Esophagus muscularis mucosa (tissue), 4 donors: ENCODE measurements at places on chromosomes 6 and 20.
A peak's percentile ranks its signal among the peaks of the same experiment; 100 is the strongest.

DNA sequence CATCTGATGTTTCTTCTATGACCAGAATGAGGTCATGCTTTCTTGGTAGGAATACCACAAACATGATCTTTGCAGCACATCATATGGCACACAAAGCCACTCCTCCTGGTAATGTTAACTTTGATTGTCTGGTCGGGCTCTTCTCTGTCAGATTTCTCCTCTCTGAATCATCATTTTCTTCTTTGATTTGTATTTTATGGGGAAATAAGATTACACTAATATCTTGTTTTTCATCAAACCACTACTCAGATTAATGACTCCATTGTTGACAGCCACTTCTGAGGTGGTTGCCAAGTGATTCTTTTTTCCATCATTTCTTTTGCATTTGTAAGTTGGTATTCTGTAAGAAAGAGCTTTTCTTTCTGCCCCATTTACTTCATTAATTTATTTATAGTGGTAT lies 29.5 kb downstream of the TRMT11 start:
- no peak for DNase-seq

- peak; percentile 39 for DNase-seq
These were observed 35.7 kb upstream of the GABRR1 start for GRCh38 chr6:89252907-89253306.

DNA sequence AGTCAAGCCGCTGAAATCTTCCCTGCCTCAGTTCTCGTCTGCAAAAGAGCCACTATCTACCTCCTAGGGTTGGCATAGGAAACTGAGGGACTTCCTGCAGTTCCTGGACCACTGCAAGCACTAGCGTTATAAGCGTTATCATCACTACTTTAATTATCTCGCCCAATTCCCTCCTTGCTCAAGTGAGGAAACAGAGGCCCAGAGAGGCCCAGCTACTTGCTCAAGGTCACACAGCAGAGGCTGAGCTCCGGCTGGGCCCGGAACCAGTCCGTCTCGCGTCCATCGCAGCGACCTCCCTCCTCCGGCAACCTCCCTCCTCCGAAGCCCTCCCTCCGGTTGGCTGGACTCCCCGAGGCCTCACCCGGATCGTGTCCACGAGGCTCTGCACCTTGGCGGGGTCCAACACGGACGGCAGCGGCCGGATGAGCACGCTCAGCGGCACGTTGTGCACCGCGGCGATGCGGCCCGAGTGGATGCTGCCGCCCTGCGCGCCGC lies 338 bp downstream of the SRXN1 start:
- no peak for DNase-seq

DNA sequence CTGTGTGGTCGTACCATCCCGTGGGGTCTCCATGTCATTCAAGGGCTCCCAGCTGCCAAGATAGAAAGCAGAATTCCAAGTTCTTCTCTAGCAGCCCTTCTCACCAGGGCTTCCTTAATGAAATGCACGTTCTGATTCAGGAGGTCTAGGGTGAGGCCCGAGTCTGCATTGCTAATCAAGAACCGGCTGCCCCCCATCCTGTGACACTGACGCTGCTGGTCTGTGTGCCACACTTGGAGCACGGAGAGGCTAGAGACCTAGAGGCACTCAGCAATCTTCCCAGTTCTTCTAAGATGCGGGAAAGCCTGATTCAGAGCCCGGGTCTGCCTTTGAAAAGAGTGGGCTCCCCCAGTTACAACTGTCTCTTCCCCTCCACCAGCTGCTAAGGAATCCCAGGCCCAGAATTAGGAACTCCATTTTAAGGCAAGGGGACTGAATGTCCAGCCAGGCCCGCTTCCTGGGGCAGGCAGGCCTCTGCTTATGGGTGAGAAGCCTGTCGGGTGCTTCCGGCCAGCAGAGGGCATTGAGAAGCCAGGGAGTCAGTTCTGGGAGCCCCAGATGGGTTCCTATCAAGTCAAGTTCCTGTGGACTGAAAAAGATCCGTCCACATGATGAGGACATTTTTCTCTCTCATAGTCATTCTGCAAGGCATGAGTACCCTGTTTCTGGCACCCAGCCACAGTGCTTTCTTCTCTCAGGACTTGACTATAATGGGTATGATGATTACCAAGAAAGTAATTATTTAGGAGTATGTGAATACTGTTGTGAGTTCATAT lies 69.8 kb upstream of the RIN2 start:
- DNase-seq = peak; percentile 93

GRCh38 chr6:14316651-14317386 lies 199.2 kb downstream of the CD83 start:
- DNase-seq = no peak

DNA sequence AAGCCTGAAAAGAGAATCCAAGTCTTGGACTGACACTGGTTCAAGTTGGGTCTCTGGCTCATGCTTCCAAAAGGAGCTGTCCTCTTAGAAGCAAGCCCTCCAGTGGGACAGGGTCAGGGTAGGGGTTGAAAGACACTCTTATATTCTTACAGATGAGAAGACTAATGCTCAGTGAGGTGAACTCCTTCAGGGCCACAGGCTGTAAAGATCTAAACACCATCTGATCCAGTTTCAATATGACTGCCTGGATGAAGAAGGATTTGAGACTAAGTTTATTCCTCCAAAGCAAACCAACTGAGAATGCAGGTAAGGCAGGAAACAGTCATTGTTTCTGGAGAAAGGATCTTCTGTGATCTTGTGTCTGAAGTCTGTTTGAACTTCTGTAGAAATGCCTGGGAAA lies 99.0 kb upstream of the TAB2 start:
- no peak for DNase-seq

- DNase-seq = no peak
These were observed 220.9 kb downstream of the HACE1 start for GRCh38 chr6:104638841-104639290.

DNA sequence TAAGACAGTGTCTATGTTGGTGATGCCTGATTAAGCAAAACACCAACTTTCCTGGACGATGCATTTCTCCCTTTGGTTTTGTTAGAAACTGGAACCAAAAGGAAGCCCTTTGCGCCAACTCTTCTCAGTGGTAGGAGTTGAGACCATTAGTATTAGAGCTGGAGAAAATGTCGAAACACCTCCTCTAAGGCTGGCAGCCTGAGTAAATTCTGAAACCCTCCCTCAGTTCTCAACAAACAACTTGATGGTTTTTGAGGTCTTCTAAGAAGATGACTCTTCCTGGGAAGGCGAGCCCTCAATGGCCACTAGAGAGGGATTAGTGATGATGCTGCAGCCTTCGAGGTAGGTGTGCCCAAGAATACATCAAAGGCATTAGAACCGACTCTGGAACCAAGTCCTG lies 78.4 kb upstream of the CCN6 start:
- peak; percentile 53 for DNase-seq

GRCh38 chr6:128500749-128501600 lies 19.4 kb downstream of the PTPRK start:
- DNase-seq = no peak

GRCh38 chr6:163786995-163787671 lies 372.6 kb downstream of the QKI start:
- no peak for DNase-seq

DNA sequence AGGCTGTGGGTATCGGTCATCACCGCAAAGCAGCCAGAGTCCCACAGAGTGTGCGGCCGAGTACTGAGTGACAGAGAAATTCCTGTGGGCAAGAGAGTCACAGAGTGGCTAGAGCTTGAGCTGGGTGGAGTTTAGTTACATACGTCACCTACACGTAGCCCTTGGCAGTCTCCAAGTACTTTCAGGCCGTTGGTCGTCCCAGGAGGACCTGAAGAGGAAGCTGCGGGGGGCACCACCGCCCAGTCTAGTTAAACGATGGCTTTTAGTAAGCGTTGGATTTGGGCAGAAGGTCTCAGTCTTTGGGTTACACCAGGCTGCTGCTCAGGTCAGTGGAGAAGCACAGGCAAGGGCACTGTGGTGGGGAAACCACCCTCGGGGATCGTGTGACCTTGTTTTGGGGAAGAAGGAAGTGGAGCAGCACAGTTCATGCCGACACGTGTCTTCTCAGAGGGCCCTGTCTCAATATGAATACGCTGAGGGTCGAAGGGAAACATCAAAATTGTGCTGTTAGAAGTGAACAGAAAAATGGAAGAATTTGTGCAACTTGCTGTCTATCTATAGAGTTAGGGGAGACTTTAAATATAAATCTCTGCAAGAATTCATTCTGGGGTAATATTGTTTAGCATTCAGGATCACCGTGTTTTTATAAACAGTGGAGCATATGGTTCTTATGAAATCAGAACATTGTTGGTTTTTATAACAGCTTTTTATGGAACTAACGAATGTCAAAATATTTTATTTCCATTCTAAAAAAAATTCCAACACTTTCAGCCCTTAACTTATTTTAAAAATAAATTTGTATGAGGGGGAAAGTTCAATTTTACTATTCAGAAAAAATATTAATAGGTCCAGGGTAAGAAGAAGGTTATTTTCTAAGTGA lies 28.6 kb downstream of the KIF25 start:
- DNase-seq = peak; percentile 47

- DNase-seq = no peak
These were observed 2.9 kb downstream of the TFAP2A start for GRCh38 chr6:10411971-10412460.

GRCh38 chr20:21661488-21662055 lies 43.9 kb upstream of the PAX1 start:
- peak; percentile 90 for DNase-seq

DNA sequence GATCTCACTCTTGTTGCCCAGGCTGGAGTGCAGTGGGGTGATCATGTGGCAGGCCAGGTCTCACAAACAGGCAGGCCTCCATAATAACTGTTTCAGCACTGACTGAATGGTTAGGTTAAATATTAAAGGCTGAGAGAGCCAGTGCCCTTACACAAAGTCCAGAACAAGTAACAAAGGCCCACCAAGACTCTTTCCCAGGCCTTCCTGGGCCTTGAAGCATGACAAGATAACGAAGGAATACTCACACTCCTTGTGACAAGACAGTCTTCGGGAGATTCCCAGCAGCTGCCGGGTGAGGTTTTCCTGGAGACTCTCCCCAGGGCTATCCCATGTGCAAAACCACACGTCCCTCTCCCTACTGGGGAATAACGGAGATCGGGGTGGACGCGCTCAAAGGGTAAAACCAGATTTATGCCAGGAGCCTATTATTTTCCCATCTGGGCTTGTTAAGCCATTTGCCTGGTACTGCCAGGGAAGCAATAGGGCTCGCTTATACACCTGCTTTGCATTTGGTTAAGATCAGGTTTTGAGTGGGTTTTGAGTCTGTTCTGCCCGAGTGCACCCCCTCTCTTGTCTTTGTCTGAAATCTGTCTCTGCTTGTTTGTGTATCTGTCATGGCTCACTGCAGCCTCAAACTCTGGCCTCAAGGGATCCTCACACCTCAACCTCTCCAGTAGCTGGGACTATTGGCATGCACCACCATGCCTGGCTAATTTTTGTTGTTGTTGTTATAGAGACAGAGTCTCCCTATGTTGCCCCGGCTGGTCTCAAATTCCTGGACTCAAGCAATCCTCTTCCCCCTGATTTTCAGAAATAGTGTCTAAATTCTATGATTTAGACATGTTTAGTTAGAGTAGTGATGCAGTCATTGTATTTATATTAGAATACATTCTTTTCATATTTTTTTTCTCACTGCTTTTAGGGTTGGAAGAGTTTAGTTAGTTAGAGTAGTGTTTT lies 1.4 kb upstream of the ENPP3 start:
- no peak for DNase-seq

DNA sequence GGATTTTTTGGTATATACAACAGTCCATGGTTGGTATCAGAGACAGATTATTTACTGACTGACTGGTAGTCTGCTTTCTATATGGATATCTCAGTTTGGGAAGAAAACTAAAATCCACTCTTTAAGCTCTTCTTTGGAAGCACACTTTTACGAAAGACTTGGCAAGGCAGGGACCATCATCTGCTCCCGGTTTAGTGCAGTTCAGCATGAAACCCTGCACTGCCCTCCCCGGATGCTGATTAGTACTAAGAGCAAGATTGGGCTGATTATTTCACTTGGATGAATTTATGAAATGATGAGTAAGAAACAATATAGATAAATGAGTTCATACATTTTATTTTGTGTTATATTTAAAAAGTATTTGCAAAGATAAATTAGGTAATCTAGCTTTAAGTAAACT lies 56.3 kb downstream of the RGS17 start:
- DNase-seq = no peak

DNA sequence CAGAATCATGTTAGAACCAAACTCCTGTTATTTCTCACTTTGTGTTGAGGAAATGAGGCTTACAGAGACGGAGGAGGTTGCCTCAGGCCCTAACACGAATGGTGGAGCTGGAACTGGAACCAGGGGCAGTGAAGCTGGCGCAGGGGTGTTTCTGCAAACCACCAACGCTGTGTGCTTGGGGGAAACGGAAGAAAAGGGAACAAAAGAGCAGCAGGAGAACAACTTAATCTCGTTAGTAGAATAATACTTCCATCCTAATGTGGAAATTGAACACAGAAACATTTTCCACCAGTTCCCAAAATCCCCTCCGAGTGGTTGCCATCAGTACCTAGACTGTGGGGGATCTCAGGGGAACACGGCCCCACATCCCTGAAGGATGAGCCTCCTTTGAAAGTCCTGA lies 103.4 kb upstream of the FRMD1 start:
- DNase-seq = no peak

GRCh38 chr6:42078386-42078785 lies 28.1 kb downstream of the TAF8 start:
- DNase-seq = no peak

DNA sequence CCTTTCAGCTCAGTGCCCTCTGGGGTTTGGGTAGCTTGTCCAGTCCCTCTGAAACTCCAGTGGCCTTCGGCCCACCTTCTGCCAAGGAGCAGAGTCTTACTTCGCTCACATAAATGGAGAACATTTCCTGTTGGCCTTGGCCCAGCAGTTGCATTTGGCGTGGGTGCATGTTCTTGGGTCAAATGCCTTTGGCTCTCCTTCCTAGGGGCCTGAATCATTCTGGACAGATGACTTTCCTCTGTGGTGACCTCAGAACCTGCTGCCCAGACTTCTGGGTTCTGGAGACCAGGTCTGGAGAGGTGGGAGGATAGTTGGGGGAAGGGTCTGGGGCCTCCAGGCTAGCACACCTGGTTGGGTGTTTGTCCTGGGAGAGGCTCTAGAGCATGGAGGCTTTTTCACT lies 29.3 kb downstream of the BCAS4 start:
- no peak for DNase-seq

DNA sequence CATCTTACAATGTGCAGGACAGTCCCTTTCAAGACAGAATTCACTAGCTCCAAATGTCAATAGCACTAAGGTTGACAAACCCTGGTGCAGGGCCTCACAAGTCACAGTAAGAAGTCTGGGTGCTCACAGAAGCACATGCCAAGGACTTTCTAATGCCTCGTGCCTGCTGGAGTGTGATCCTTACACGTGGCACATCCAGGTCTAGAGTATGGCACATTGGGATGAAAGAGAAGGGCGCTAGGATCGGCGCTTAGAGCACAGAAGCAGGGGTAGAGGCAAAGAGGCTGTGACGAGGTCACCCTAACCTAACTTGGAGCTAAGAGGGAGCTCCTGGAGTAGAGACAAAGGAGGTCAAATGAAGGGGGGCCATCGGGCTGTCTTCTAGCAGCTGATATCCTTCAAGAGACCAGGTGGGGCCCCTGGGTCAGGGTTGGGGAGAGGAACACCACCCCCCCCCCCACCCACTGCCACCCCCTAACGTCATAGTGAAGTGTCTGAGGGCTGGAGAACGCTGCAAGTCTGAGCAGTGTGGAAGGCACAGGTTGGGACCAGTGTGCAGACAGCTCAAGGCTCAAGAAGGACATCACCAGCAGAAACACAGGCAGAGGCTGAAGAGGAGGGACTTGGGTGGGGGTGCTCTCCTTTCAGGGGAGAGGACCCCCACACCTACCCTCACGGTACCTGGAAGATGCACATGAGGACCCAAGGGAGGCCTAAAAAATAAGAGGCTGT lies 97.8 kb upstream of the MRPS10 start:
- DNase-seq = no peak
